Stimulated activated memory B cell treated with anti-CD40 and anti-IgM and Interleukin-4, amounts not matched to agents 10 μg/mL and 1 μg/mL and 100 μg/mL, for 72 hours (primary cell): ENCODE measurements at places on chromosomes 2 and 18.

GRCh38 chr18:76592981-76593381, 97.9 kb upstream of the ZNF516 start:
- ATAC-seq = no peak

DNA sequence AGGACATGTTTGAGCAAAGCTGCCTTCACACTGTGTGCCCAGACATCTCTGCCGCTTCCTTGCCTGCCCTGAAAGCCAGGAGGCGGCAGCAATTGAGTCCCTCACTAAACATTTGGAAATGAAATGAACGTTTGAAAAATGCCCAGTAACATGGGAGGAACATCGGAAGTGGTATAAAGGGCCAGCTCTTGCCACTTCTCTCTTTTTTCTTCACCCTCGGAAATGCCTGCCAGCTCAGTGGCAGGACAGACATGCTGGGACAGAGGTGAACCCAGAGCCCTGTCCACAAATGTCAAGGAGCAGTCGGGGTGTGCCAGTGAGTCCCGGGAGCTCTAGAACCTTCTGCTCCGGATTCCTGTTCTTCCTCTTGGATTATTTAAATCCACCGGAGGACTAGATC, 46.1 kb downstream of the TPGS2 start:
- ATAC-seq = no peak

- ATAC-seq = no peak
Observed at GRCh38 chr18:31672628-31673135, 11.7 kb downstream of the B4GALT6 start.

- ATAC-seq = no peak
Observed at GRCh38 chr18:50819027-50819727, 639 bp downstream of the MRO start.

DNA sequence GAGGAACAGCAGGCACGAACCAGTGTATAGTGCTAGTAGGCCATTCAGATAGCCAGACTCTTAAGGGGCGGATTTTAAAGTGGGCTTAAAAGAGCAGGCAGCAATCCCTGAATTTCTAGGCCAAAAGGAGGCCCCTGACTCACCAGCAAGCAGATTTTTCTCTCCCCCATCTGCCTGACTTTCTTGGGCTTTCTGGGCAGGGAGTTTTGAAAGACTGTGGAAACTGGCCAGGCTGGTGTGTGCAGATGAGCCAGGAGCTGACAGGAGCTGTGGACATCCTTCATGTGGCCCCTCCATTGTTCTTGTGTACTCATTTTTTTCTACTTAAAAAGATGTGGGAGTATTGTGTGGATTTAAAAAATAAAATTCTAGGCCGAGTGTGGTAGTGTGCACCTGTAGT, 59.0 kb downstream of the GLI2 start:
- ATAC-seq = no peak

- ATAC-seq = no peak
Observed at GRCh38 chr2:234203135-234203984, 152.9 kb downstream of the SPP2 start.

DNA sequence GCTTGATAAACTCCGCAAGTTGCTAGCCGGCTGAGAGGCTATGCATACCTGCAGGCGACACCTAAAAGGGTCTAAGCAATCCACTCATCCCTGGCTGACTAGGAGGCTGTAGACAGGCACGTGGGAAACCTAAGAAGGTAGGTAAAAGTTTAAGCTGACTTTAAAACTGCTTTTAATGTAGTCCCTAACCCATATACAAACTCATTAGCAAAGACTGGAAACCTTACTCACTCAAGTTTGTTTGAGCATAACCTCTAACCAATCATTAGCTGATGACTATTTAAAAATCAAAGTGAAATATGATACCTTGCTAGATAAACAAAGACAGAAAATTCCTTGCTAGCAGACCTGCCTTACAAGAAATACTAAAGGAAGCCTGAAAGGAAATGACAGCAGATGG, 106.4 kb downstream of the EXOC6B start:
- no peak for ATAC-seq

DNA sequence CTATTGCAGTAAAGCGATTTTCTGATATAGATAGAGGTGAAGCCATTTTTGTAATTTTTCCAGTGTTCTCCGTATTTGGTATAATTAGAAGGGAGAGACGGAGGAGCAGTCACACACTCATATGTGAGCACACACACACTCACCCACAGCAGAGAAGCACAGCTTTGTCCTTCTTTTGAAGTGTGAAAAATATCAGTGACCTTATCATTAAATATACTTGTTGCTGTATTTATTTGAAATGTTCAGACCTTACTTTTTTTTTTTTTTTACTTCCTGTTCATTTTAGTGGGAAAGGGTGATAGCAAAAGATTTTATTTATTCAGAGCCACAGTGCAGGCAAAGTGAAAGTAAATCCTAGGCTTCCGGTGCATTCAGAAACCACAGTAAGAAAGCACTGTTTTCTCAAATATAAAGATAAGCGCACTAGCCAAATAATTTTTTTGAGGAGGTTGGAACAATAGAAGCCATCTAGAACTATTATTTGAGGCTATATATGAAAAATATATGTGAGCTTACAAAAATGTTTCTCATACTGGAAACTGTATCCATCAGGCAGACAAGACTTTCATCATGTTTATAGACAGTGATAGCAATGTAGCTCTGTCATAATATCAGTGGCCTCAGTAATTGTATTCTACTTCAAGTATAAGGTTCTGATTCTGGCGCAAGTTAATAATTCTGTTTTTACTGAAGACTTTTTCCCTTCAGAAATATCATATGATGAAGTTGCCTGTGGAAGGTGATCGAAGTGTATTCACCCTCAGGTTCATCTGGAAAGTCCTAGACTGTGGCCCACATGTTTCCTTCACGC, 37.2 kb downstream of the TSHZ1 start:
- ATAC-seq = no peak

DNA sequence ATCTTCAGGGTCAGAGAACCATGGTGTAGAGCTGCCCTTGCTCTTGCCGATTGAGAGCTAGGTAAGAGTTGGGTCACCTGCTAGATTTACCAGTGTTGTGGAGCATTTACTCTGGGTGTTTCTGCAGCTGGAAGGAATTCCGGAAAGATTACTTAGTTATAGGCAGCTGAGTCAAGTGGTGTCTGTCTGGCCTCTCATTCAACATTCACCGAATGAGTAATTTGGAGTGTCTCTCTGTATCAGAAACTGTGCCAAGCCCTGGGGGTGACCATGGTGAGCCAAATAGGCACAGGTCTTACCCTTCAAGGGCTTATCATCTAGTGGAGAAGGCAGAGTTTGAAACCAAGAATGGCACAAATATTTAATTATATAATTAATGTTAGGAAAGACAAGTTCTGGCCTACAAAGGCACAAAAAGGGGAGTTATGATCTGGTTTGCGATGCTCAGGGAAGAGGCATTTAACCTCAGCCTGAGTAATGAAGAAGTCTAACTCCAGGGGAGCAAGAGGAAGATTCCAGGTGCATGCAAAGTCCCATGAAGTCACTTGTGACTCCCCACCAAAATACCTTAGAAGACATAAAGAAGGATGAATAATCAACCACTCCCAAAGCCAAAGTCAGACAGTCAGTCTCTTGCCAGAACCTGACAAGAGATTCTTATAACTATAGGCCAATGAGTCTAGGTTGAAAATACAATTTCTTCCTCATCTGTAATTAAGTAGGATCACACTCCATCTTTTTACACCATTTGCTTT, 12.5 kb downstream of the SETBP1 start:
- ATAC-seq = no peak

GRCh38 chr2:172300851-172301250, 126.5 kb upstream of the ITGA6 start:
- ATAC-seq = no peak

GRCh38 chr2:25268139-25268538, 73.6 kb downstream of the DNMT3A start:
- ATAC-seq = no peak

- peak; percentile 87 for ATAC-seq
Observed at GRCh38 chr2:190407662-190408537, at the start of gene MFSD6. Gene MFSD6 (plus strand): TSS chr2:190408355. CDS start chr2:190436030, 27,675 bp downstream.

- ATAC-seq = no peak
Observed at GRCh38 chr2:211228559-211228958, 672.2 kb downstream of the CPS1 start.

DNA sequence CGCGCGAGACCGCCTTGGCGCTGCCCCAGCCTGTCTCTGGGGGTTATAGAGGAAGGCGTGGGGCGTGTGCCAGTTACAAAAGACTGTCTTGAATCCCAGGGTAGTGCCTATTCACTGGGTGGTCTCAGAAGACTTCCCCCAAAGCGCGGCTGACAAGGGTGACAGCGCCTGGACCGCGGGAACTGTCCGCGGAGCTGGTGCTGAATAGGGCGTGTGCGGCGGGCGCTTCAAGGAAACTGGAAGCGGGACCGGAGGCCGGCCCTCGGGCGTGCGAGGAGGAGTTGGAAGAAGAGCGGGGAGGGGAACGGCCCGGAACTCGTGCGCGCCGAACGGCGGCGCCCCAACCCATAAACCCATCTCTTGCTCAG, 2.3 kb downstream of the EGR4 start:
- no peak for ATAC-seq

GRCh38 chr2:149561309-149561926, 26.2 kb downstream of the MMADHC start:
- no peak for ATAC-seq

GRCh38 chr2:73920577-73921545, 5.8 kb upstream of the DGUOK start:
- no peak for ATAC-seq

DNA sequence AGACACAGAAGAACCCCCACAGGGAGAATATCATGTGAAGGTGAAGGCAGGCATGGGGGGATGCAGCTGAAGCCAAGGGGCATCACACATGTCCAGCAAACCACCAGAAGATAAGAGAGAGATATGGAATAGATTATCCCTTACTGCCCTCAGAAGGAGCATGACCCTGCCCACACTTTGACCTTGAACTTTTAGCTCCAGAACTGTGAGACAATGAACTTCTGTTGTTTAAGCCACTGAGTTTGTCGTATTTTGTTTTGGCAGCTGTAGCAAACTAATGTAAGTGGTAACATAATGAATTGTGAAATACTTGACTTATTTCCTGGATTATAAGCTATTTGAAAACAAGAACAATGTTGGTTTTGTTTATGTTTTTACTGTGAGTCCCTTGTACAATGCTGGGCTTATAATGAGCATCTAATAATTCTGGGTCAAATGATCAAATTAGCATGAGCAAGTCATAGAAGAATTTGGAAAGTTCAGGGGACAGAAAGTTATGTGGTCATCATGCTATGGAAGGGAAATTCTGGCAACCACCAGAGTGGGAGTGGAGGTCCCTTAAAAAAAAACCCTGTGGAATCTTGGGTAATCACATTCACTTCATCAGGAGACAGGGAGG, 541.0 kb upstream of the KLHL29 start:
- no peak for ATAC-seq

- ATAC-seq = no peak
Observed at GRCh38 chr2:232466221-232466620, 10.3 kb downstream of the ALPI start.

- no peak for ATAC-seq
Observed at GRCh38 chr18:34562252-34562870, 147.7 kb upstream of the DTNA start.

DNA sequence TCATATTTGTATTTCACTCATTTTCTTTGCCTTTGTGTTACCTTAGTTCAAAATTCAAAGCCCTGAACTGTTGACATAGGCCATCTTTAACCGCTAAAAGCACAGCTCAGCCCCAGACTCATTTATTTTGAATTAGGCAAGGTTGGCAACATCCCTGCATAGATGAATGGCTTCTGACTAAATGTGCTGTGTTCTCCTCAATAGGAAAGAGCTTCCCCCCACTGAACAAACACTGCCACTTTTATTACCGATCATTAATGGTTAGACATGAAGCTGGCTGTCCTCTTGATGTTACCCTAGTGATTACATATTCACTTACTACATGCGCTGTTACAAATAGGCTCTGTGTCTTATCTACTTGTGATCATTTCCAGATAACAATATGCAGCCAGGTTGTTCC, 170.7 kb downstream of the ADCYAP1 start:
- ATAC-seq = no peak

DNA sequence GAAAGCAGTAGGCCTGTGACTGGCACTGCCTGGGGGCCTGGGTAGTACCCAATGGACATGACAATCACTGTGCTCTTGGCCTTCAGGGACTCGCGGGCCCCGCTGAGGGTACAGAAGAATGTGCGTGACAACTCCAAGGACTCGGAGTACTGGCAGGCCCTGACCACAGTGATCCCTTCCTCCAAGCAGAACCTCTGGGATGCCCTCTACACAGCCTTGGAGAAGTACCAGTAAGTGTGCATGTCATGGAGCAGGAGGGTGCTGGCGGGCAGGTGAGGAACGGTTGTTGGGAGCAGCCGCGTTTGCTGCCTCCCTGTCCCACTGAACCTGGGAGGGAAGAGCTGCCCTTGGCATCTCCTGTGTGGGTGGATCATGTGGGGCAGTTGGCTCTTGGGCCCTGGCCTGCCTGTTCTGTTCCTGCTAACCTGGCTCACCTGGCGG, 23.3 kb downstream of the OTOF start:
- ATAC-seq = no peak

DNA sequence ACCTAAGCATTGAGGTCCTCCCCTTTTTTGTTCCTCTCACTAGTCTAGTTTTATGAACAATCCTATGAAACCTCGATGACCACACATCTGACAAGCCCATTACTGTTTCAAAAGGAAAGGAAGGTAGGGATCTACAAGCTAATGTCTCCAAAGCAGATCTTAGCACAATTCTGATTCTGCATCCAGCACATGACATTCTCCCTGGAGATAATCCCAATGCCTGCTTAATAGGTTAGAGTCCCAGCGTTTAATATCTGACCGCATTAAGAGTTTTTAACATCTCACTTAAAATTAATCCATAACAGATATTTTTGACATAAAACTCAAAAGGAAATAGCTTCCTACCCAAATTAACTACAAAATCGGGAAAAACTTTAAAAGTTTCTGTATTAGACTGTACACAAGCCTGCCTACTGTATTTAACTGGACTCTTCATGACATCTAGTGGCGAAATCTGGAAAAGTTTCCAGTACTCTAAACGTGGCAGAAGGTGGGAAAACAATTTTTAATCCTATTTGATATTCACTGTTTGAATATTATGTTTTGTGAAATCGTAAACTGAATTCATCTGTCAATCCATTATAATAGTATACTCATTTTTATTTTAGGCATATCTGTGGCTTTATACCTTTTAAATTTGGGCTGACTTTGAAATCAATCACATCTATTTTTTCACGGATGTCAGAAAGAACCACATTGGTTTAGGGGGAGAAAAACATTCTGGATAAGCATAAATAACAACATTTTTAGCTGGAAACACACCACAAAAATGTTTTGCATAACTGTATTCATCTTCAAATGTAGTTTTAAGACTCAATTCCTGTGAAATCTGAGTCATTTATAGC, 62.4 kb downstream of the TXNL1 start:
- ATAC-seq = no peak

- no peak for ATAC-seq
Observed at GRCh38 chr18:6509417-6509816, 94.7 kb upstream of the L3MBTL4 start.

DNA sequence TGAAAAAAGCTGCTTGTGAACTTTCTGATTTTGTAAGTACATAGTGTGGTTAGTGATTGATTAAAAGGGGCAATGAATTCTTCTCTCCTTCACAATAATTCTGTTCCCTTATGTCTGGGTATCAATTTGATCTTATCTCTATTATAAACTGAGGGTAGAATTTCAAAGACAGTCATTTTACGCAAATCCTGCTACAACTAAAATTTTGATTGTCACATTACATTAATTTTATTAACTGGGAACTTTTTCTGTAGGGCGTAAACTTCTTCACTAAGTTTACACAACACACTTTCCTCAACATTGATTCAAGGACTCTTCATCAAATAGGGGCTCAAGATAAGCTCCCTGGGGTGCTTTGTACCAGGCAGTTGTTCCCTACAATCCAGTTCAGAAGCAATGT, 5.0 kb upstream of the SLC8A1 start:
- ATAC-seq = no peak
